ENCODE measurements at places on chromosomes 11 and 22.

- DNase-seq, result no peak
Observed at GRCh38 chr11:43942662-43943371, 380 bp downstream of the C11orf96 start.

DNA sequence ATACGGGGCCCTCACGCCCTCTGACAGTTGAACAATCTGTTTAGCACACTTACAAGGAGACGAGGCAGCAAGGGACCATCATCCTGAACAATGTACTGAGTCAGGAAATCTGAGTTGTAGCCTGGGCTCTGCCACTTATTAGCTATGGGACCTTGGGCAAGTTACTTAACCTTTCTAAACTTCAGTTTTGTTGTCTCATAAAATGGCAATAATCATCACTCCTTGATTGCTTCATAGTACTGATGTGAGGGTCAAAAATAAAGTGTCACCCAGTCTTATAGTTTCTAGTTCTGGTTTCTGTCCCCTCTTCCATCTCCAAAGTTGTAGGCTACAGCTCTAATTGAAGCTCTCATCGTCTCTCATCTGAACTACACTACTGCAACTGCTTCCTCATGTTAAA lies 46.7 kb downstream of the RELT start:
- DNase-seq, result no peak

DNA sequence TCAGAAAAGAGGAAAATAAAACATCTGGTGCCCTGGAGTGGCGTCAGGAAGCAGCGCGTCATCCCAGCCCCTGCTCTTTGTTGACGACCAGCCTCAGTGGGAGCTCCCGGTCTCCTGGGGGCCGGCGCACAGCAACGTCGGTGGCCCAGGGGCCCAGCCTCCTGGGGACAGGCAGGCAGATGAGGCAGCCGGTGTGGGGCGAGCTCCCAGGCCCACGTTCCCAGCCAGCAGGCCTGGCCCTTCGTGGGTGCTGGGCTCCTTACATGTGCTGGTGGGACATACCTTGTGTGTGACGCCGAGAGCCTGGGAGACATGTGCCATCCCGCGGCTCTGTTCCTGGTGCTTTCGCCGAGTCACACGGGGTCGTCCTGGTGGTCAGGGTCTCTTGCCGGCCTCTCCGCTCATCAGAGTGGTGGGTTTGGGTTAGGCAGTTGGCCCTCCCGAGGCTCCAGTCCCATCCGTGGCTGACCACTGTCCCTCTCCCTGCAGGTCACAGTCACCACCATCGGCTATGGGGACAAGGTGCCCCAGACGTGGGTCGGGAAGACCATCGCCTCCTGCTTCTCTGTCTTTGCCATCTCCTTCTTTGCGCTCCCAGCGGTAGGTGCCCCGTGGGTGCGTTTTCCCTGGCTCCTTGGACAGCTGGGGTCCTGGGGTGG lies 116.7 kb downstream of the KCNQ1OT1 start:
- no peak for DNase-seq

GRCh38 chr22:43720716-43721115 lies 91.4 kb downstream of the EFCAB6 start:
- DNase-seq, result no peak

DNA sequence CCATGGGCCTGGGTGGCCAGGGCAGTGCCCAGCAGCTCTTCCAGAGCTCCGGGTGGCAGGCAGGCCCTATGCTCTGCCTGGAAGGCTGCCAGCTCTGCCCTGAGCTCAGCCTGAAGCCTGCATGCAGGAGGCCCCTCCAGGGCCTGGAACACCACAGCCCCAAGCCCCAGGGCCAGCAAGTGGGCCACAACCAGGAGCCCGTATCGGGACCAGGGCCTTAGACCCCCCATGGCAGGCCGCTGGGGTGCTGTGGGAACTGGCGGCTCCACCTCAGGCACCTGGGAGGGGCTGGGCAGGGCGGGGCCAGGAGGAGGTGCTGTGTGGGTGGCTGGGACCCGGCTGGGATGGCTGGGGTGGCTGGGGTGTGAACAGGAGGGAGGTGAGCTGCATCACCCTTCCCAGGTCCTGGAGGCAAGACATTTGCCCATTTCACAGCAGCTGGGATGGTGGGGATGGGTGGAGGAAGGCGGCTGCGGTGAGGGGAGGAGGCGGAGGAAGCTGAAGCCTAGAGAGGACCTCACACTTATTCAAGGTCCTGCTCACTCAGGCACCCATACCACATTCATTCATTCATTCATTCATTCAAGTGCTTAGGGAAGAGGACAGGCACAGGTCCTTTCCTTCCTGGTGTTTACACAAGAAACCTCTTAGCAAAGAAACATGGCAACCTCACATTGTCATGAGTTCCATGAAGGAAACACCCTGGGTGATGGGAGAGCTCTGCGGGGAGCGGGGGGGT lies at the start of gene KCNK7:
TSS of gene KCNK7 (minus strand) at position 258 of the 739 bp plus-strand sequence. CDS start at position 230, 28 bp downstream.
- DNase-seq, result no peak

GRCh38 chr22:27251563-27251962 lies 550.0 kb downstream of the MN1 start:
- DNase-seq, result no peak

- DNase-seq, result no peak
Observed at GRCh38 chr11:69377029-69377952, 83.3 kb downstream of the MYEOV start.

GRCh38 chr22:27134315-27134701 lies 476.9 kb downstream of the MIAT start:
- no peak for DNase-seq

GRCh38 chr11:12546660-12547059 lies 127.6 kb upstream of the TEAD1 start:
- DNase-seq, result no peak

- no peak for DNase-seq
Observed at GRCh38 chr22:17694752-17695151, 56.2 kb downstream of the BCL2L13 start.

DNA sequence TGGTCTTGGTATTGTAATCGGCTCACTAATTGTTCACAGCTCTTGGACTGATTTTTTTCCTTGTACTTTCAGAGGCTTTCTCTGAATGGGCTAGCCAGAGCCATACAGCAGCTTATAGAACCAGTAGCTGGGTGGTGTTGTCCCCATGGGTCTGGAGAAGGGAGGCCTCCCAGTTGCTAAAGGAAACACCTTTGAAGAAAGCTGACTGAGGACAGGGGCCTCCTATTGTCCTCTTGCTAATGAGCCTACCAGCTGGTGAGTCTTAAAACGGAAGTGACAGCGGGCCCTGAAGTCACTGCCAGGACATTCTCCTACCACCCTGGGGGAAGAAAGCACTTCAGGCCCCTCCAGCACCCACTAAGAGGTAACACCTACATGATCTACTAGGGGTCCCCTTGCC lies 9.9 kb downstream of the FADS3 start:
- no peak for DNase-seq

DNA sequence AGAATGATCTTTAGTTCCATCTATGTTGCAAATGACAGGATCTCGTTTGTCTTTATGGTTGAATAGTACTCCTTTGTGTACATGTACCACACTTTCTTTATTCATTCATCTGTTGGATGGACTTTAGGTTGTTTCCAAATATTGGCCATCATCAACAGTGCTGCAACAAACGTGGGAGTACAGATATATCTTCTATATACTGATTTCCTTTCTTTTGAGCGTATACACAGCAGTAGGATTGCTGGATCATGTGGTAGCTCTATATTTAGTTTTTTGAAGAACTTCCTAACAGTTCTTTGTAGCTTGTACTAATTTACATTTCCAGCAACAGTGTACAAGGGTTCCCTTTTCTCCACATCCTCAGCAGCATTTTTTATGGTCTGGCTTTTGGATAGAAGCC lies 407.5 kb upstream of the ANO5 start:
- no peak for DNase-seq

- no peak for DNase-seq
Observed at GRCh38 chr22:42630211-42630610, 10.2 kb downstream of the ATP5MGL start.

GRCh38 chr22:23267226-23268043 lies 87.1 kb downstream of the BCR start:
- no peak for DNase-seq

DNA sequence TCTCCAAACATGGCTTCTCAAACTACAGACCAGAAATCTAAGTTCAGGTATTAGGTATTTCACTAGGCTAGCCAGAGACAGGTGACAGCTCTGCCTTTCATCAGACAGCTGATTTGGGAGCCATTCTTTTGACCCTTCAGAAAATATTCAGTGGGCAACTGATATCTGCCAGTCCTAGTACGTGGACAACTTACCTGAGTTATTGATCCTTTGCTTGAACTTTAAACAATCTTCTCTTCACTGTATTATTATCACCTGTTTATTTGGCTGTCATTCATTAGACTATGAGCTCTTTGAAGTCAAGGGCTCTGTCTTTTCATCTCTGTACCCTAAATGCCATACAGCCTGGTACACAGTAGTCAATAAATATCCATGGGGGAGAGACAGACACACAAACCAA lies 17.2 kb downstream of the TRIM66 start:
- DNase-seq, result no peak

GRCh38 chr11:819943-820649 lies 1.4 kb downstream of the PNPLA2 start:
- peak; percentile 92 for DNase-seq

GRCh38 chr11:130330101-130330684 lies 15.5 kb upstream of the ZBTB44 start:
- no peak for DNase-seq

GRCh38 chr22:44276041-44276440 lies 36.7 kb downstream of the SHISAL1 start:
- no peak for DNase-seq

DNA sequence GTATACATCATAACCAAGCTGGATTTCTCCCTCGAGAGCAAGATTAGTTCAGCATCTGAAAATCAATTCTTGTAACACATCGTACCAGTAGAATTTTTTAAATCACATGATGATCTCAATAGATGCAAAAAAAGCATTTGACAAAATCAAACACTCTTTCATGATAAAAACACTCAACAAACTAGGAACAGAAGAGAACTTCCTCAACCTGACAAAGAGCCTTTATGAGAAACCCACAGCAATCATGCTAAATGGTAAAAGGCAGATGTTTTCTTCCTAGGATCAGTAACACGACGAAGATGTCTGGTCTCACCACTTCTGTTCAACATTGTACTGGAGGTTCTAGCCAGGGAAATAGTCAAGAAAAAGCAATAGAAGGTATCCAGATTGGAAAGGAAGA lies 34.1 kb upstream of the TMPRSS4 start:
- no peak for DNase-seq

GRCh38 chr11:102589047-102589459 lies 36.1 kb downstream of the MMP20 start:
- DNase-seq, result no peak

DNA sequence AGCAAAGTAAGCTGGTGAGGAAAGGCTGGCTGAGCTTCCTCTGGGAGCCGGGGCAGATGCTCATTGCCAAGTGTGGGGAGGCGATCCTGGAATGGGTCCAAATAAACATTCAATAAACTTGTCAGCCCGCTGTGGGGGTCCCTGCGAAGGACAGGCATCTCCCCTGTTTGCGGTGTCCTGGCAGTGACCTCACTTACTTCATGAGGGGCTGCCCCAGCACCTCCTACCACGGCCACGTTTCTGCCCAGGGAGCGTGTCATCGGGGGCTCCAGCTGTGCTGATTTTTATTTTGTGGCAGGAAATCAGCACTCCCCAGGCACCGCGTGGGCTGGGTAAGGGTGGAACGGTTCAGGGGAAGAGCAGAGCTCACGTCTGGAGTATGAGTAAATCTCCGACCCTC lies 493.9 kb upstream of the B3GAT1 start:
- DNase-seq, result no peak

DNA sequence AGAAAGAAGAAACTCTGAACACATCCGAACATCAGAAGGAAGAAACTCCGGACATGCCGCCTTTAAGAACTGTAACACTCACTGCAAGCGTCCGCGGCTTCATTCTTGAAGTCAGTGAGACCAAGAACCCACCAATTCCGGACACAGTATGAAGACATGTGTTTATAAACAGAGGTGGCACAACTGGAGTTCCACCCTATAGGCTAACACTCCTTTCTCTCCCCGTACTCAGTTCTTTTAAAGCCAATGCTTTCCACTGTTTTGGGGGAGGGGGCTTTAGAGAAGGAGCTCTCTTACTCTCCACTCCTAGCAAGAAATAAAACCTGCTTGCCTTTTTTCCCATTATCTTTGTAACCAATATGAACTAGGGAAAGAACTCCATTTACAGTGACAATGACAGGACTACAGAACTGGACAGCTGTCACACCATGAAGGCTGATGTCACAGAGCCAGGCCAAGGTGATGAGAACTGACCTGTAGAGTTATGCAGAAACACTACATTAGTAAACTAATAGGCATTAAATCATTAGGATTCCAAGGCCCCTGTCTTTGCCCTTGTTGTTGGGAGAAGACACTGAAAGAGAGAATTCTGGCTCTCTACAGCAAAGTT lies 733 bp downstream of the TRIM5 start:
- DNase-seq, result no peak

GRCh38 chr11:2535673-2536439 lies 91.0 kb downstream of the KCNQ1 start:
- no peak for DNase-seq

- DNase-seq, result no peak
Observed at GRCh38 chr11:130854483-130854882, 61.8 kb downstream of the SNX19 start.

DNA sequence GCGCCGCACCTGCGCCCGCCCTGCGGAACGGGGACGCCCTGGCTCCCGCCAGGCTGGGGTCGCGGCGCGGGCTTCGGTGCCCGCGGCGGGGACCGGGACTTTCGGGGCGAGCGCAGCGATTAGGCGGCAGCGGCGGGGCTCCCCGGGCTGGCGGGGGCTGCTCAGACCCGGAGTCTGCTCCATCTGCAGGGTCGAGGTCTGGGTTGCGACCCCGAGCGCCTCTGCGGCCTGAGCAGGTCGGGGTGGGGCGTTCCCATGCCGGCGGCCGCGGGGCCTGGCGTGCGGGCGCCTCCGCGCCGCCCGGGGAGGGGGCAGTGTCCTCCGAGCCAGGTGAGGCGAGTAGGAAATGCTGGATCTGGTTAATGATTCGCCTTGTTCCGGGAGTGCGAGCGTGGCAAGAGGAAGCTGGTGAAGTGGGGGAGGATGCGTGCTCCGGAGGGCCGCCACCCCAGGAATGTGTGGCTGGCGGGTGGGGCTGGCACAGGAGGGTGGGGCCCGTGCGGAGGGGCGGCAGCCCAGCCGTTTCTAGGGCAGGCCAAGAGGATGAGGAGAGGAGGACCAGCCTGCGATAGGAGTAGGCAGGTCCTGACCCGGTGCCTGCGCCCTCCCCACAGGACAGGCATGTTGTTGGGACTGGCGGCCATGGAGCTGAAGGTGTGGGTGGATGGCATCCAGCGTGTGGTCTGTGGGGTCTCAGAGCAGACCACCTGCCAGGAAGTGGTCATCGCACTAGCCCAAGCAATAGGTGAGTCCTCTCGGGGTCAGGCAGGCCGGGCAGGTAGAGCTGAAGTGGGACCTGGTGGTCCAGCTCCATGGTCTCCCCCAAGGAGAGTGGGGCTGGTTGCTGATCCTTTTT lies 606 bp downstream of the RASSF7 start:
- DNase-seq, result no peak

DNA sequence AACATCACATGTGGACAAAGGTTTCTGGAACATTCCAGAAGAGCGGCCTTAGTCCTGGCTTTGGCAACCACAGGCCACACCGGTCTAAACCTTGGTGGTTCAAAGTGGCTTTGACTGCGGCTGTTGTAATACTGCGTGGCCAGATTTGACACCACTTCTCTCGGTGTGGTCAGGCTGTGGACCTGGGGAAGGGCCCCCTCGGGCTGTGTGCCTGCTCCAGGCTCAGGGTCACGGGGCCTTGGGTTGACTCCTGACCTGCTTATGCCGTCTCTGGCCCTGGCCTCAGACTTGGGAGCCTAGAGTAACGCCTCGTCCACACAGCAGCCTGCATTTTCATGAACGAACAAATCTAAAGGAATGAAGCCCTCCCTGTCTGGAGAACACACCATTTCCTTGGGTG lies 118.0 kb downstream of the PHF21B start:
- no peak for DNase-seq

Data from activated T-helper 1 cell treated with Interleukin-2 at 50 U/mL for 16 hours (primary cell).